ENCODE measurements at places on chromosomes 2 and 18.
A peak's percentile ranks its signal among the peaks of the same experiment; 100 is the strongest.

DNA sequence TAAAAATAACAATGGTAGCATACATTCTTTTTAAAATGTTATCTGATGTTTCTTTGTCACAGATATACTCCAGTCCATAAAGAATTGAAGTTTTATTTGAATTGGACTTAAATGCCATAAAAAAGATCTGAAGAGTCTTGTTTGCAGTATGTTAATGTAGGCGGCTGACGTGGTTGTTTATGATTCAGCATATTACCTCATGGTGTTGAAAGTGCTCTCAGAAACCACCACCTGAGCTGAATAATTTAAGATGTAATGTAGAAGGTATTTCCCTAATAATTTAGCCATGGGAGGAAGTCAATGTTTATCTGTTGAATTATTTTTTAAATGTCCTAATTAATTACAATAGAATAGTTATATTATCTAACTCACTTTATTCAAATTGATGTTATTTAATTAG lies 58.6 kb upstream of the CHN1 start:
- DNase-seq: no peak

GRCh38 chr2:147603447-147603846 lies 241.4 kb upstream of the ACVR2A start:
- no peak for DNase-seq

DNA sequence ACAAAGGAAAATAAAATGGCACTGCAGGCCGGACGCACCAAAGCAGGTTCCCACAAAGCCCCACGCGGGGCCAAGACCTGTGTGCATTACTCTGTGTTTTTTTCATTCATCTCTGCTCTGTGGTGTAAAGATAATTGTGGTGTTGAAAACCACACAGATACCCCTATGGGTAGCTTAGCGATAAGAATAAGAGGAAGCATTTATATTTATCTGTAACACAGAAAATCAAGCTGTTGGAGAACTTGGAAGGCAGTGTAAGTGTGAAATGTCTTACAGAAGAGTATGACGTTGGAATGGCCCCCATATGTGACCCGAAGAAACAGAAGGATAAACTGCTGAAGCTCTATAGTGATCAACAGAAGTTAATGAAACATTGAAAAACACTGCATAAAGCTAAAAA lies 20.3 kb upstream of the MARCO start:
- no peak for DNase-seq

- DNase-seq: peak; percentile 98
Measured at GRCh38 chr2:14907014-14907612, 274.6 kb downstream of the LRATD1 start.

- DNase-seq: no peak
Measured at GRCh38 chr2:159714247-159714930, 2.1 kb downstream of the MARCHF7 start.

- DNase-seq: no peak
Measured at GRCh38 chr2:81181845-81182244, 877.3 kb upstream of the LRRTM1 start.

- DNase-seq: peak; percentile 16
Measured at GRCh38 chr2:238701341-238702206, 146.3 kb upstream of the TWIST2 start.

DNA sequence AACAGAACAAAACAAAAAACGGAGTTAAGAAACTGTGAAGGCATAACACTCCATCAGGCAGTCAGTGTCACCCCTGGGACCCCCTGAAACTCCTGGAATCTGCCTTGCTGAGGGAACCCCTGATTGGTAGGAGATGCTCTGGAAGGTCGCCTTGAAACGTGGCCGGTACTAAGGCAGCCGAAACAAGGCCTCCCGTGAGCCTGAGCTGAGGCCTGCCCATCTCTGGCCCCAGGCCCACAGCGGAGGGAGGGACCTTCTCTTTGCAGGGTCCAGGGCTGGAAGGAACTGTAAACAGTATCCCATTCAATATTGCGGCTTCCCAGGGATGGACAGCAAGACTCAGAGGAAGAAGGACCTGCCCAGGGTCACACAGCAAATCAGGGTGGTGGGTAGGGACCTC lies 155.7 kb downstream of the INHBB start:
- no peak for DNase-seq

Data from NCI-H1694 treated with DMSO at 0.1 percent for 48 hours (cell line).